Substantia nigra (tissue), 51 donors: ENCODE measurements at places on chromosomes 6 and 20.

GRCh38 chr6:113820761-113821160, 36.4 kb upstream of the MARCKS start:
- no peak for DNase-seq

GRCh38 chr20:60036746-60037499, 78.7 kb downstream of the CDH26 start:
- DNase-seq = no peak

DNA sequence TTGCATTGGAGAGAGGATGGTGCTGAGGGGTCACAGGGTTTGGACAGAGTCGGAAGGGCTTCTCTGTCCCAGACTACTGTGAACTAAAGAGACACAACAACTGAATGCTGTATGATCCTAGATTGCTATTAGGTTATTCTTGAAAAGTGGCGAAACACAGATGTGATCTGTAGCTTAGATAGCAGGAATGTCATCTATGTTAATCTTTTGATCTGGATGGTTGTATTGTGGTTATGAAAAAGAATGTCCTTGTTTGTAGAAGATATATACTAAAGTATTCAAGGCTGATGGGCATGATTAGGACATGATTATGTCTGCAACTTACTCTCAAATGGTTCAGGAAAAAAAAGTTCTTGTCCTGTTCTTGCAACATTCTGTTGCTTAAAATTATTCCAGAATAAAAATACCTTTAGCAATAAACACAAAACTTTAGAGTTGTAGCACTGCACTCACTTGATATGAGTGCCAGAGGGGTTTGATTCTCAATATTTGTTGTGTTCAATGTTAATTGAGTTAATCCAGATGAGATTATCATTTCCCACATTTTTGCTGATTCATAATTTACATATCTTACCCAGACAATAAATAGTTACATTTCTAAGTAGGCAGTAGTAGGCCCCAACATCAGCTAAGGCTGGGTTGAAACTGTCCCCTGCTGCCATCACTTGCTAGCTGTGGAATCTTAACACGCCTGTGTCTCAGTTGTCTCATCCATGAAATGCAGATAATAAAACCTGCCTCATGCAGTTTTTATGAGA, 645.2 kb downstream of the KIF16B start:
- no peak for DNase-seq

DNA sequence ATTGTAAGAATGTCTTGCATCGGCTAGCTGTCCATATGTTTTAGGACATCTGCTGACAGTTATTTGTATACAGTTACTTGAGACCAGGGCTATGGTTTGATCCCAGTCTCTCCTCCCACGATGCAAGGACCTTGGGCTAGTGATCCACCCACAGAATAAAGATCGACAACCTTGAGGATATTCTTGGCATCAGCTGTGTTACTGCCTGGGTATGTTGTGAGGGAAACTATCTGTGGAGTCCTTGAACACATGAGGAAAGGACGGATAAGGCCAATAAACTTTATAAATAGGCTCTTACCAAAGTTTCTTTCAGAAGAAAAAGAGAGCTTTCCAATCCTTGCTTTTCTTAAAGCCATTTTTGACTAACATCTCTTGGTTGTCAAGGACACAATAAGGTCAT, 70.8 kb upstream of the HEY2 start:
- DNase-seq = no peak

GRCh38 chr6:122712448-122713137, 66.9 kb upstream of the FABP7 start:
- no peak for DNase-seq

DNA sequence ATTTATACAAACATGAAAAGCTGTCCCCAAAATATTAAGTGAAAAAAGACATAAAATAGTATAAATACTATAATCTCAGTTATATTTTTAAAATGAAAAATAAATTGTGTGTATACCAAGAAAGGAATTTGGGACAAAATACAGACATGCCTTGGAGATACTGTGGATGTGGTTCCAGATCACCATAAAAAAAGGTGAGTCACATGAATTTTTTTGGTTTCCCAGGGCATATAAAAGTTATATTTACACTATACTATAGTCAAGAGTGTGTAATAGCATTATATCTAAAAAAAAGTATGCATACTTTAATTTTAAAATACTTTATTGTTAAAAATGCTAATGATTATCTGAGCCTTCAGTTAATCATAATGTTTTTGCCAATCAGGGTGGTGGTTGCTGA, 17.4 kb upstream of the SDHAF4 start:
- DNase-seq = no peak

- no peak for DNase-seq
Observed at GRCh38 chr20:33308668-33309067, 25.7 kb downstream of the BPIFB1 start.
